Fibroblast of skin of scalp (primary cell): ENCODE measurements at places on chromosomes 2 and 18.

DNA sequence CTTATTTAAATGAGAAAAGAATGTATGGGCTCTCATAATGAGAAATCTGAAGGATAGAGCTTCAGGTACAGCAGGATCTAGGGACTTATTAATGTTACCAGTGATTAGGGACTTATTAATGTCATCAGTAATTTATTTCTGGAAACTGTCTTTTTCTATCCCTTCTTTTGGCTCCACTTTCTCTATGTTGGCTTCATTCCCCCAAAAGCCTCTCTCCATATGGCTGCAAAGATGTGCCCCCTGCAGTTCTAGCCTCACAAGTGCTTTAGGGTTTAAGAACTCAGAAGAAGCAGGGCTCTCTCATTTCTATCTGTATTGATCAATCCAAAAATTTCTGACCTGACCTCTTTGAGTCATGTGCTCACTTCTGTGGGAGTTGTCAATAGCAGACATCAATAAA, 480.9 kb downstream of the TXNL1 start:
- DNase-seq = no peak

GRCh38 chr2:48548840-48549239, 18.9 kb downstream of the STON1 start:
- peak; percentile 41 for DNase-seq

DNA sequence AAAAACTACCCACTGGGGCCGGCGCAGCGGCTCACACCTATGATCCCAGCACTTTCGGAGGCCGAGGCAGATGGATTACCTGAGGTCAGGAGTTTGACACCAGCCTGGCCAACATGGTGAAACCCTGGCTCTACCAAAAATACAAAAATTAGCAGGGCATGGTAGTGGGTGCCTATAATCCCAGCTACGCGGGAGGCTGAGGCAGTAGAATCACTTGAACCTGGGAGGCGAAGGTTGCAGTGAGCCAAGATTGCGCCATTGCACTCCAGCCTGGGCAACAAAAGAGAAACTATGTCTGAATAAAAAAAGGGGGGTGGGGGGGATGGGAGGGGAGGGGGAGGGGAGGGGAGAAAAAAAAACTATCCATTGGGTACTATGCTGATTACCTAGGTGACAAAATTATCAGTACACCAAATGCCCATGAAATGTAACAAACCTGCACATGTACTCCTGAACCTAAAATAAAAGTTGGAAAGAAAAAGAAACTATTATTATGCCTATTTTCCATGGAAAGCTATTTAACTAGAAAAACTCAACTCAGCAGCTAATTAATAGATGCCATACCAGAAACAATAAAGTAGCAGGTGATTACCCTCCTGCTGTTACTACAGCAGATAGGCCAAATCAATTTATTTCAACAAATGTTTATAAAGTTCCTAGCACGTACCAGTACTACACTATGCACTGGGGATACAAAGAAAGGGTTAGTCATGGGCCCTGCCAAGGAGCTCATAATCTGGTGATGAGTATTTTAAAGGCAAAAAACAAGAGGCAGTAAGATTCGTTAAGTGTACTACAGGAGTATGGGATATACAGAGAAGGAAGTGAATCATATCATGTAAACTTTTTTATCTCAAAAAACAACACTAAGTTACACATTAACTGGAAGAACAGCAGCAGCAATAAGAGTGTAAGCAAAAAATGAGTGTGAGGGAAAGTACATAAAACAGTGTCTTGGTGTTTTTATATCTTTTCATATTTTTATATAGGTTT, 112.8 kb upstream of the SLC39A10 start:
- DNase-seq = no peak

- no peak for DNase-seq
These were observed 33.0 kb downstream of the CDCA7 start for GRCh38 chr2:173387660-173388059.

GRCh38 chr18:57243624-57244179, 96.8 kb downstream of the BOD1L2 start:
- no peak for DNase-seq

DNA sequence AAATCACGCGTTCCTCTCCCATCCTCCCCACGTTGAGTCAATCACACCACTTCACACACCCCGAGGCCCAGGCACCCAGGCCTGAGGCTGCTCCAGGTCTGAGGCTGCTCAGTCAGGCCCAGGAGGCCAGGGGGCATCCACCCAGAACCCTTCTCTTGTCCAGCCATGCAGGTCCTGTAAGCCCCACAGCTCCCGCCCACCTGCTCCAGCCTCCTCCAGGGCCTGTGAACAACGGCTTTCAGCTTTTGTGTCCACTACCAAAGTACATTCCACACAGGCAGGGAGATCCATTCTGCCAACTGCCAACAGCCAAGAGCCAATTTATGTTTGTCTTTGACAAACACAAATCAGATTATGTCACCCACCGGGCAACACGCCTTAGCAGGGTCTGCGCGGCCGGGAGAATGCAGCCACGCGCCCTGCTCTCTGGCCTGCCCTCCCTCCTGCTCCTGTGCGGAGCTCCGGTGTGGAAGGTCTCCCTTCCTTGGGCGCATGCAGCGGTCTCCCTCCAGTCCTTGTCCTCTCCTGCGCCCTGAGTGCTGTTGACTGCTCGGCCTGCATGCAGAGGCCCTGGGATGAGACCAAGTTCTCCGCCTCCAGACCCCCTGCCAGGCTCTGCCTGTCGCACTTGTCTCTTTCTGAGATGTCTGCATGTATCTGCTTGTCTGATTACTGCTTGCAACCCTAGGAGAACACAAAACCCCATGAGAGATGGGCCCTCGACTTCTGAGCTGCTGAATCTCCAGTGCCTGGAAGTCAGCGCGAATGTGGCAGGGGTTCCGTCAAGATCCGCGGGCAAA, 146.6 kb downstream of the ZNF516 start:
- no peak for DNase-seq

- peak; percentile 27 for DNase-seq
These were observed 37.0 kb downstream of the PIK3C3 start for GRCh38 chr18:41992066-41992465.

- DNase-seq = no peak
These were observed 2.7 kb upstream of the SLC23A3 start for GRCh38 chr2:219172231-219173154.
